ENCODE measurements at places on chromosomes 7 and 10.

- H3K4me3 ChIP-seq, result no peak overlapping the region
- no peak overlapping the region for H3K27ac ChIP-seq
- no peaks in the 10 kb centered on the region for H3K27me3 ChIP-seq
- no peak for DNase-seq
- no peaks in the 10 kb centered on the region for H3K36me3 ChIP-seq
These were observed 80.9 kb downstream of the PTN start for GRCh38 chr7:137262599-137262998.

- H3K27me3 ChIP-seq, result peaks cover 10% of the 10 kb centered on the region
- no peak overlapping the region for H3K4me3 ChIP-seq
- no peak overlapping the region for H3K27ac ChIP-seq
- no peaks in the 10 kb centered on the region for H3K36me3 ChIP-seq
- DNase-seq, result no peak
These were observed 209.4 kb downstream of the LRMDA start for GRCh38 chr10:75640803-75641202.

DNA sequence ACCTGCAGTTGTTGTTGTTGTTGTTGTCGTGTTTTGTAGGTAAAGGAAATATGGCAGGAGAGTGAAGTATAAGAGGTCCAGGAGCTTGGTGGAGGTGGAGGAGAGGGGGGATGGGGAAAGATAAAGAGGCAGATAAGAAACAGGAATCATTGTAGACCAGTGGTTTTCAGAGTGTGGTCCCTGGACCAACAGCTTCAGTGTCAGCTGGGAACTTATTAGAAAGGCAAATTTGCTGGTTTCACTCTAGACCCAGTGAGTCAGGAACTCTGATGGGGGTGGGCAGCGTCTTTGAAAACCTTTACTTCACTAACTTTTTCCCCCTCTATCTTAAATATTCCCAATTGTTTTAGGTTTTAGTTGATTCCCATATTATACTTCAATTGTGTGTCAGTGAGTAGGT is 241.5 kb downstream of the AUTS2 start:
- H3K27me3 ChIP-seq, result no peaks in the 10 kb centered on the region
- H3K36me3 ChIP-seq, result no peaks in the 10 kb centered on the region
- no peak overlapping the region for H3K27ac ChIP-seq
- no peaks in the 10 kb centered on the region for H3K4me1 ChIP-seq

DNA sequence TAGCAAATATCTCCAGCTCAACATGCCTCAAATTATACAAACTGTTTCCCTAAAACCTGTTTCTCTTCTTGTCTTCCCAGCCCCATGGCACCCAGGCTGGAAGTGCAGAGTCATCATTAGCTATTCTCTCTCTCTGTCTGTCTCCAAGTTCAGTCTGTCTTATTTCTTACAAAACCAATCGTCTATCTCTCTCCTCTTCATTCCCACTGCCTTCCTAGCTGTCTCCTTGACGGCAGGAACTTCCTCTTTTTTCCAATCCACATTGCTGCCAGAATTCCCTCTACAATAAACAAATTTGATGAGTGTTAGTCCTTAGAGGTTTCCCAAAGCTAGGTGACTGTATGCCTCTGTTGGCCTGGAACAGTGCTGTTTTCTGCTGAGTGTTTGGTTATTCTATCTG is 14.9 kb upstream of the ZNRF2 start:
- no peak for DNase-seq
- no peak overlapping the region for H3K27ac ChIP-seq
- H3K36me3 ChIP-seq, result no peaks in the 10 kb centered on the region
- H3K4me1 ChIP-seq, result no peaks in the 10 kb centered on the region
- H3K4me3 ChIP-seq, result no peak overlapping the region

GRCh38 chr7:69049326-69049725 is 548.9 kb upstream of the AUTS2 start:
- DNase-seq, result no peak
- no peak overlapping the region for H3K27ac ChIP-seq

DNA sequence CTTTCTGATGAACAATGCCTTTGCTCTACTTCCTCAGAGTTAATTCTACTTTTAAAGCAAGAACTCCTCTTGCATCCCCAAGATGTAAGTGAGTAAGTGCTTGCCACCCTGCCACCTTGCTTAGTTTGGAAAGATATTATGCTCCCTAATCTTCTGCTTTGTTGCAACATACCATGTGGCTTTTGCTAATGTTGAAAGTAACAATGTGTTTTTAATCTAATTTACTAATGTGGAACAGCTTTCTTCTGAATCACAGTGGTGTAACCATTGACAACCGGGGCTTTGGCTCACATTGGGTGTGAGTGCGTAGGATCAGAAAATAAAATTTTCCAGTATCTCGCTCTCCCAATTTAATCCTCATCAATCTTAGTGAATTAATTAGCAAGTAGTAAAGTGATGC is 254.1 kb upstream of the PTER start:
- no peaks in the 10 kb centered on the region for H3K4me1 ChIP-seq
- H3K27me3 ChIP-seq, result no peaks in the 10 kb centered on the region
- no peaks in the 10 kb centered on the region for H3K36me3 ChIP-seq
- H3K4me3 ChIP-seq, result no peak overlapping the region
- no peak overlapping the region for H3K27ac ChIP-seq

DNA sequence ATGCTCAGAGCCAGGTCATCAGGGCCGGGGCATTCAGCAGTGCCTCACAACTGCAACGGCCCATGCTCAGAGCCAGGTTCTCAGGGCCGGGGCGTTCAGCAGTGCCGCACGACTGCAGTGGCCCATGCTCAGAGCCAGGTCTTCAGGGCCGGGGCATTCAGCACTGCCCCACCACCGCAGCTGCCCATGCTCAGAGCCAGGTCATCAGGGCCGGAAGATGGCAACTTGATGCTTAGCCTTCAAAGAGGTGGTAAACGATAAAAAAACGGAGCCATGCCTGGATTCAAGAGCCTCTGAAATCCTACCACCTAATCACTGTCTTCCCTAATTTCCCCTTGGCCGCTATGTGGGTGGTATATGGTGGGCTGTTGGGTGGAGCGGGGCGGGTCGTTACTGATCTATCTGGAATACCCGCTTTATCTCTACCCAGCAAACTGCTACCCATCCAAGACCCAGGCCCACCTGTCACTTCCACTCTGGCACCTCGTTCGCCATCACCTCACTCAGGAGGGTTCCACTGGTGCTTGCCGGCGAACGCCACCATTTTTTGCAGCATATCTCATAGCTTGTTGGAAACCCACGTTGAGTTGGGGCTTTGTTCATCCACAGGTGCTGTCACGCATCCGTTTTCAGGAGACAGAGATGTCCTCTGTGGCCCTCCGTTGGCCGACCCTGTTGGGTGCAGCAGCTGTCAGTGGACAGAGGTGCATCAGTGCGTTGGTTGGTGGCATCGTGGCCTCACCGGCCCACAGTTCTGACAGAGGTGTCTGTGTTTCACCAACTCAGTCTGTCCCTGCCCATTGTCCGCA is 221.1 kb downstream of the EBF3 start:
- H3K4me3 ChIP-seq, result no peak overlapping the region
- H3K36me3 ChIP-seq, result no peaks in the 10 kb centered on the region
- no peaks in the 10 kb centered on the region for H3K4me1 ChIP-seq
- no peak for DNase-seq
- no peaks in the 10 kb centered on the region for H3K27me3 ChIP-seq
- no peak overlapping the region for H3K27ac ChIP-seq

DNA sequence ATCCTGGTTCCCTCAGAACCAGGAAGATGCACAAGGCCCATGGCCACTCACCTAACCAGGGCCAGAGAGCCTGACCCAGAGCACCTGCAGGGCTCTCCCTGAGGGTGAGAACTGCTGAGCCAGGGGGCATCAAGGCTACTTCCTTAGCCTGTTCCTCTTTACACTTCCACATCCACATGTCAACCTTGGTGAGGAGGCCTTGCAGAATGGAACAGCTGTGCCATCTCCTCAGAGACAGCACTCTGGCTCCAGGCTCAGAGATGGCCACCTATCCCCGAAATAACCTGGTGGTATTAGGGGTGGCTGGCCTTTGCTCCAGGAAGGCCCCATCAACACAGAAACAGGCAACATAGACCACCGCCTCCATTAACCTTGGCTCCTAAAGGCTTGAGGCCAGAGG is 473.0 kb downstream of the RPS24 start:
- no peaks in the 10 kb centered on the region for H3K4me1 ChIP-seq
- H3K36me3 ChIP-seq, result no peaks in the 10 kb centered on the region
- no peak for DNase-seq
- H3K27me3 ChIP-seq, result peaks cover 6% of the 10 kb centered on the region
- H3K4me3 ChIP-seq, result no peak overlapping the region

DNA sequence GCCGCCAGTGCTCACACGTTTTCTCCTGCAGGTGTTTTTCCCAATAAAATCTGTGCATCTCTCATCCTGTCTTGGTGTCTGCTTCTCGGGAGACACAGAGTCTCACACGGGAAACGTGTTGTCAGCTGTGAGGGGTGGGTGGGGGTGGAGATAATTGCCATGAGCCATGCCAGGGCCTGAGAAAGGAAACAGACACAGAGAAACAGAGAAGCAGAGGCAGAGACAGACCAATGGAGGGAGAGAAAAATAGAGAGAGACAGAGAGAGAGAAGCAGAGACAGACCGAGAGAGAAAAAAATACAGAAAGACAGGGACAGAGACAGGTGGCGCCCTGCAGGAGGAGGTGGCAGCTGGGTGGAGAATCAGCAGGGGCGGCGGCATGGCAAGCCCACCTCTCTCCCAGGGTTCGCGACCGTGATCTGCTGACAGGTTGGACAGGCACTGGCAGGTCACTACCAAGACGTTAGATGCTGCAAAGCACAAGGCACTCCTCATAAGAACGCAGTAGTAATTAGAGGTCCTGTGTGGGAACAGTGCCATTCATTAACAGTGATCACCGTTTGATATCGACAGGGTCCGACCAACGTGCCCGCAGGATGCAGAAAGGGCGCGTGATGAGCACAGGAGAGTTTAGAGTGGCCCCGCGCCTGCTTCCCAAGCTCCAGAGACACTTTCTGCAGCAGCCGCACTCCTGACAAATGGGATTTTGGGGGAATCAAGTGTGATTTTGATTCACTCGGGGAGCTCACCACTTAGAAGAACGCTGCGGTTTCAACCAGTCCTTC is 70.5 kb upstream of the INSIG1 start:
- DNase-seq, result no peak
- H3K4me3 ChIP-seq, result no peak overlapping the region
- peaks cover 11% of the 10 kb centered on the region for H3K4me1 ChIP-seq
- no peaks in the 10 kb centered on the region for H3K36me3 ChIP-seq

DNA sequence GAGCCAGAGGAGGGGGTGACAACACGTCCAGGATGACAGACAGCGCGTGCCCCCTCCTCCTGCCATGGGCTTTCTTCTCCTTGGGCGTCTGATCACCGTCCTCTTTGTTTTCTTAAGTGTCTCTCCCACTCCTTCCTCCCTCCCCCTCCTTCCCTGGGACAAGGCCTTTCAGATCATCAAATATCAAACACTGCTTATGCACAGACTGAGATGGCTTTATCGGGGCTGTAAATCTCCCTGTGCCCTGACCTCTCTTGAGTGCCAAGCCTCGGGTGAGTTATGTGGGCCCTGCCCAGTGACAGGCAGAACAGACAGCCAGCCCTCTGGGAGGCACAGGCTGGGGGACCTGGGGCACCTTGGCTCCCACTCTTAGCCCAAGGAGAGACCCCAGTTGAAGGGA is 116.4 kb downstream of the C10orf105 start:
- no peak for DNase-seq
- H3K4me1 ChIP-seq, result no peaks in the 10 kb centered on the region
- H3K27ac ChIP-seq, result no peak overlapping the region
- no peaks in the 10 kb centered on the region for H3K36me3 ChIP-seq
- no peak overlapping the region for H3K4me3 ChIP-seq
- peaks cover 6% of the 10 kb centered on the region for H3K27me3 ChIP-seq

GRCh38 chr10:104445359-104445758 is 91.7 kb downstream of the CFAP58 start:
- H3K4me1 ChIP-seq, result peaks cover 65% of the 10 kb centered on the region
- no peaks in the 10 kb centered on the region for H3K27me3 ChIP-seq
- peak overlapping the region; percentile 28 for H3K27ac ChIP-seq
- H3K4me3 ChIP-seq, result no peak overlapping the region
- H3K36me3 ChIP-seq, result no peaks in the 10 kb centered on the region

GRCh38 chr10:48361176-48361575 is 54.7 kb downstream of the MAPK8 start:
- no peaks in the 10 kb centered on the region for H3K27me3 ChIP-seq
- H3K36me3 ChIP-seq, result no peaks in the 10 kb centered on the region
- H3K27ac ChIP-seq, result no peak overlapping the region
- peaks cover 15% of the 10 kb centered on the region for H3K4me1 ChIP-seq

DNA sequence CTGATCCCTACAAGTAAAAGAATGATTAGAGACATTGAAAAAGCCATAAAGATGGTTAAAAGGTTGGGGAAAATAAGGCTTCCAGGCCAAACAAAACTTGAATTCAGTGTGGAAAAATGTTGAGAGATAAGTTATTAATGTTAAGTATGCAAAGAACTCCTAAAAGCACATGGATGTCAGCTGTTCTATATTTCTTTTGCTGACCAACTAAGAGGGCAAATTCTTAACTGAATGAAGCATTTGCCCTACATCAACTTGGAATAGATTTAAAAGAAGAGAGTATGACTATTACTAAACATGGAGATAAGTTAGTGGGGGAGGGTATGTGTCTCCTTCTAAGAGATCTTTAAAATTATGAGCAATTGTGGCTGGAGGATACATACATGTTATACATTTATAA is 124.8 kb downstream of the KIAA1217 start:
- H3K4me1 ChIP-seq, result peaks cover 15% of the 10 kb centered on the region
- no peaks in the 10 kb centered on the region for H3K27me3 ChIP-seq
- no peaks in the 10 kb centered on the region for H3K36me3 ChIP-seq
- DNase-seq, result no peak

DNA sequence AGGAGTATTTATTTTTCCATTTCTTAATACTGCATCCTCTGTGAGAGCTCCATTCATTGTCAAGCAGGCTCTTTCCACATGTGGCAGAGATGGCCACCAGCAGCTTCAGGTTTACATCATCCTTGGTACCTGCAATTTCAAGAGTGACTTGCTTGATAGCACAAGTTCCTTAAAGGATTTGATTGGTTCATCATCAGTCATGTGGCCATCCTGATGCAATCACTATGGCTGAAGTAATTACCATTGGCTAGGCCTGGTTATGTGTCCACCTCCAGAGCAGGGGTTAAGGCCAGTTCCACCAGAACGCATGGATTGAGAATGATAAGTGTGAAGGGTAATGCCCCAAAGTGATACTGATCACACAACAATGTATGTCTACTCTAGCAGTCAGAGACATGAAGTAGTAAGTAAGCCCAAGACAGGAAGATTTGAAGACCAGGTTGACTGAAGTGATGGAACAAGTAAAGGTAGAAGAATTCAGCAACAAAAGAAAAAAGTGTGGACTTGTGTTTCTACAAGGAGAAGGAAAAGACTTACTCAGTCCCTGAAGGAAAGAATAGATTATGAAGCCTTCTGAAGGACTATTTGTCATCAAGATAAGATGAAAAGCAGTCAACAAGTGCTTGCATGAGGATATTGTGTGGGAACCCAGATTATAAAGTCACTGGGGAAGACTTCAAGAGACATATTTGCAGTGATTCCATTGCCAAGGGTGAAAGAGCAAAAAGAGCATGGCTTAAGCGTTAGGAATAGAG is 26.4 kb upstream of the PRKAR2B start:
- H3K27me3 ChIP-seq, result no peaks in the 10 kb centered on the region
- no peaks in the 10 kb centered on the region for H3K4me1 ChIP-seq
- no peak overlapping the region for H3K27ac ChIP-seq
- no peak overlapping the region for H3K4me3 ChIP-seq
- DNase-seq, result no peak
- no peaks in the 10 kb centered on the region for H3K36me3 ChIP-seq

GRCh38 chr7:100122067-100122466 is 2.6 kb downstream of the CNPY4 start:
- no peaks in the 10 kb centered on the region for H3K27me3 ChIP-seq
- H3K4me3 ChIP-seq, result no peak overlapping the region
- peaks cover 10% of the 10 kb centered on the region for H3K4me1 ChIP-seq
- H3K36me3 ChIP-seq, result peaks cover 2% of the 10 kb centered on the region
- DNase-seq, result no peak

Measured in keratinocyte (primary cell).